ENCODE measurements at places on chromosomes 3 and 15. TPM values are rescaled to one million over a fixed set of nuclear protein-coding genes. Genes with fewer than 3 reads are reported as not detected.

Gene PLS1
- total RNA-seq, result 24.0 TPM

Gene FSD2
- total RNA-seq, result not detected

Gene TMEM207
- not detected for total RNA-seq

Gene ANKUB1
- 6.7 TPM for total RNA-seq

Gene RAD18
- 23.6 TPM for total RNA-seq

Gene PPIB
- total RNA-seq, result 721 TPM

Gene CPN2
- total RNA-seq, result not detected

Gene GOLGA6A
- total RNA-seq, result 0.14 TPM

Gene DNAH1
- 21.5 TPM for total RNA-seq

Gene THRB
- total RNA-seq, result 23.5 TPM

DNA sequence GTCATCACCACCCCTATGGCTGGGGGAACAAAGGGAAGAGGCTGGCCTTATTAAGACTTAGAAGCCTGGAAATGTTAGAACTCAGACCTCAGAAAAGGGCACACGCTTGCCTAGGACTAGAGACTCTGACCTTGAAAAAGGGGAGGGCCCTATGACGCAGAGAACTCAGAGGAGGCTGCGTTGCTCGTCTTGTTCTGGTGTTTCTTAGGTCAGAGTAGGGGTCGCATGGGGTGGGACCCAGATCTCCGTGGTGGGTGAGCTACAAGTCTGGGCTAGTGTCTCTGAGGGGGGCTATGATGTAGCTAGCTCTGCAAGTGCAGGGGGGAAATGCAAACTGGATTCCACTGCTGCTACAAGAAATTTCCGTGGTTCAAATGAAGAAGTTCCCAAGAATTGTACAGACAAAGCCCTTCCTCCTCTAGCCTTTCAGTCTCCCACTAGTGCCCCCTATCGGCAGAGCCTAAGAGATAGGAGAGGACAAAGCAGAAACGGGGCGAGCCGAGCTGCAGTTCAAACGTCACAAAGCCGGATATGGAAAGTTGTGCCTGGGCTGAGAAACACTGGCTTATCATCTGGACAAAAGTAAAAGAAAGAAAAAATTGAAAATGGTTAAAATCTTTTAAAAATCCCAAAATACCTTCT, 392.9 kb upstream of the ROBO2 start:
- DNase-seq, result no peak
- no peaks in the 10 kb centered on the region for H3K36me3 ChIP-seq
- no peak overlapping the region for H3K27ac ChIP-seq
- no peak overlapping the region for H3K4me3 ChIP-seq

GRCh38 chr3:39208463-39209055, 16.2 kb upstream of the XIRP1 start:
- H3K4me1 ChIP-seq, result no peaks in the 10 kb centered on the region
- H3K27ac ChIP-seq, result no peak overlapping the region
- no peaks in the 10 kb centered on the region for H3K27me3 ChIP-seq
- no peak for DNase-seq

- no peak overlapping the region for H3K27ac ChIP-seq
- no peak overlapping the region for H3K4me3 ChIP-seq
- H3K4me1 ChIP-seq, result peaks cover 3% of the 10 kb centered on the region
- no peaks in the 10 kb centered on the region for H3K36me3 ChIP-seq
- H3K27me3 ChIP-seq, result no peaks in the 10 kb centered on the region
- no peak for DNase-seq
Observed at GRCh38 chr15:90685591-90686434, 31.3 kb upstream of the BLM start.

DNA sequence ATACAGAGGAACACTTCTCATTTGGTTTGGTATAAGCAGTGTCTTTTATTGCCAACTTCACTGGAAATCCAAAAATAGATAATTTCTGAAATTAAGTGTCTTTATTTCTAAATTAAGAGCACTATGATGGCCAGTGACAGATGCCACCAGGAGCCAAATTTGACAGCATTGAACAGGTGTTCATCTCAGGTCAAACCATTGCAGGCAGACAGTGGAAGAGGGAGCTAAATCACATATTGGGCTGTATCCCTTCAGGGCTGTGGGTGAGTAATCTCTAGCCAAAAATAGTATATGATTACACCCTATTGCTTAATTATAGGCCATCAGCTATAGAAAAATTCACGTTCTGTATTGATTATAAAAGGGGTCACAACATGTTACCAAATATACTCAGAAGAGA, 457.7 kb downstream of the NAALADL2 start:
- H3K4me3 ChIP-seq, result no peak overlapping the region
- no peak overlapping the region for H3K27ac ChIP-seq
- DNase-seq, result no peak
- no peaks in the 10 kb centered on the region for H3K36me3 ChIP-seq

GRCh38 chr15:52727815-52728214, 48.6 kb upstream of the ATOSA start:
- no peak for DNase-seq
- H3K36me3 ChIP-seq, result no peaks in the 10 kb centered on the region
- H3K27ac ChIP-seq, result no peak overlapping the region
- H3K27me3 ChIP-seq, result no peaks in the 10 kb centered on the region

- no peaks in the 10 kb centered on the region for H3K36me3 ChIP-seq
- no peaks in the 10 kb centered on the region for H3K27me3 ChIP-seq
- H3K4me3 ChIP-seq, result no peak overlapping the region
Observed at GRCh38 chr3:43001094-43001553, 22.0 kb downstream of the GASK1A start.

DNA sequence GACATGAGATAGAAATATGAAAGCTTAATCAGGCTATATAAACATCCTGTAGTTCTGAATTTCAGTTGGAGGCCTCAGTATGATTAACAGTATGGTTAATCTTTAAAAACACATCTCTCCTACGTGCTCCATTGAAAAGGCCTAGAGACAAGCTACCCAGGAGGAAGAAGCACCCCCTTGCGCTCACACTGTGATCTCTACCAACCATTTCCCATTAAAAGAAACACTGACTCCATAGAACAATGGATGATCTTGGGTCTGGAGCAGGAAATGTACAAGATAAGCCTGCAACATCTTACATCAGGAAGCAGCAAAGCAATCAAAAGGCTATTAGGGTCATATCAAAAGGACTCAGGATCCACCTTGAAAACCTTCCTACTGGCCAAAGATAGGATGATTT, 3.4 kb upstream of the EOGT start:
- peaks cover 1% of the 10 kb centered on the region for H3K36me3 ChIP-seq
- H3K4me3 ChIP-seq, result no peak overlapping the region
- H3K27ac ChIP-seq, result no peak overlapping the region

DNA sequence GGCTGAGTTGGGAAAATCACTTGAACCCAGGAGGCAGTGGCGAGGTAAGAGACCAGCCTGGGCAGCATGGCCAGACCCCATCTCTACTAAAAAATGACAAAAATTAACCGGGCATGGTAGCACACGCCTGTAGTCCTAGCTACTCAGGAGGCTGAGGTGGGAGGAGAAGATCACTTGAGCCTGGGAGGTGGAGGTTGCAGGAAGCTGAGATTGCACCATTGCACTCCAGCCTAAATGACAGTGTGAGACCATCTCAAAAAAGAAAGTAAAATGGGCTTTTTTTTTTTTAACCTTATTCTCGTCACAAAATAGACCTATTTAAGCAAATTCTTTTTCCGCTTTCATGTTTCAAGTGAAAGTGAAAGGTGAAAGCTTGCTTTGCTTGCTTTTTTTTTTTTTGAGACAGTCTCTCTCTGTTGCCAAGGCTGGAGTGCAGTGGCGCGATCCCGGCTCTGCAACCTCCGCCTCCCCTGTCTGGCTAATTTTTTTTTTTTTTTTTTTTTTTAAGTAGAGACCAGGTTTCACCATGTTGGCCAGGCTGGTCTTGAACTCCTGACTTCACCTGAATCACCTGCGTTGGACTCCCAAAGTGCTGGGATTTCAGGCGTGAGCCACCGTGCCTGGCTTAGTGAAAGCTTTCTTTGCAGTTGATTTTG, 3.6 kb downstream of the PDIA3 start:
- H3K4me1 ChIP-seq, result peaks cover 8% of the 10 kb centered on the region
- no peak overlapping the region for H3K4me3 ChIP-seq
- H3K27ac ChIP-seq, result no peak overlapping the region
- peaks cover 10% of the 10 kb centered on the region for H3K36me3 ChIP-seq
- DNase-seq, result no peak

- H3K27ac ChIP-seq, result no peak overlapping the region
- no peak overlapping the region for H3K4me3 ChIP-seq
- no peak for DNase-seq
- H3K36me3 ChIP-seq, result no peaks in the 10 kb centered on the region
Observed at GRCh38 chr15:62942428-62942827, 100.1 kb upstream of the TPM1 start.

DNA sequence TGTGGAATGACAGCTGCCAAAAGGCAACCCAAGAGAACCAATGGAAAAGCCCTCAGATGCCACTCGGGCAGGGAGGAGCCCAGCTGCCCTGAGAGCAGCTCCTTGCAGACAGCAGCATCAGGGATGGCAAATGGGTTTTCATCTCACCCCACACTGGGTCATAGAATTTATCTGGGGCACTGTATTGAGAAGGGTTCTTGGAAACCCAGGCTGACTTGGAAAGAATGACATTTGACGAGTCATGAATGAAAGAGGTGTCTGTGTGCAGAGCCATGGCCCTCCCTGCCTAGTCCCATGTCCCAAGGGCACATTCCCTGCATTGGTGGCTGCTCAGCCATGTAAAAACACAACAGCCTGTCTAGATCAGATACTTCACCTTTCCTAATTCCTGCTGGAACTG, 157.9 kb upstream of the BHLHE40 start:
- no peaks in the 10 kb centered on the region for H3K27me3 ChIP-seq
- no peak overlapping the region for H3K27ac ChIP-seq
- peaks cover 19% of the 10 kb centered on the region for H3K36me3 ChIP-seq
- H3K4me3 ChIP-seq, result no peak overlapping the region

DNA sequence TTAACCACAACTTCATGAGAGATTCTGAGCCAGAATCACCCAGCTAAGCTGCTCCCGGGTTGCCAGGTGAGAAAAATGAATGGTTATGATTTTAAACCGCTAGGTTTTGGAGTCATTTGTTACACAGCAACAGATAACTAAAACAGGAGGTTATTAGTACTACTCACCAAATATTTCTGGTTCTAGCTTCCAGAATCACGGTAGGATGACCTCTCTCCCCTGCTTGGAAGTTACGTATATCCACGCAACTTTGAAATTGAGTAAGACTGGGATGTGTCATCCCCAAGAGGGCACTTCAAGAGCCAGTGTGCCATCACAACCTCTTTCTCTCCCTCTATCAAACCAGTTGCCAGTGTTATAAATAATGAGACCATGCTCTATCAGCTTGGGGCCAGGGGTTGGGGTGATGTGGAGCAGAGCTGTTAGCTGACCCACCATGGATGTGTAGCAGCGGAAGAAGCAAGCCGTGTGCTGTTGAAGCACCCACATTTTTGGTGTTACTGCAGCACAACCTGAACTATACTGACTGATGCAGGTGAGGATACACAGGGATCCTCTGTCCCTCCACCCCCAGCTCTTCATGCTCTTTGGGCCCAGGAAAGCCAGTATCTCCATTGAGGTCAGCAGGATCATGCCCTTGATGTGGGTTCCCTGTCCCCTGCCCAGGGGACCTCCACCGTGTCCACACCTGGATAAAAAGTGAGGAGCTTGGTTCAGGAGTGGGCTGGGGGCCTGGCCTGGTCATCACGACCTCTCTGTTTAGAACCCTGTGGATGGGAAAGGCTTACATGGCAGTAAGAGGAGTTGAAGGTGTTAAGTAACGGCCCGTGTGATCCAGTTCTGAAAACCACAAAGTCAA, 19.4 kb upstream of the ALDH1A3 start:
- no peak overlapping the region for H3K4me3 ChIP-seq
- no peaks in the 10 kb centered on the region for H3K4me1 ChIP-seq
- no peaks in the 10 kb centered on the region for H3K36me3 ChIP-seq
- H3K27ac ChIP-seq, result no peak overlapping the region

DNA sequence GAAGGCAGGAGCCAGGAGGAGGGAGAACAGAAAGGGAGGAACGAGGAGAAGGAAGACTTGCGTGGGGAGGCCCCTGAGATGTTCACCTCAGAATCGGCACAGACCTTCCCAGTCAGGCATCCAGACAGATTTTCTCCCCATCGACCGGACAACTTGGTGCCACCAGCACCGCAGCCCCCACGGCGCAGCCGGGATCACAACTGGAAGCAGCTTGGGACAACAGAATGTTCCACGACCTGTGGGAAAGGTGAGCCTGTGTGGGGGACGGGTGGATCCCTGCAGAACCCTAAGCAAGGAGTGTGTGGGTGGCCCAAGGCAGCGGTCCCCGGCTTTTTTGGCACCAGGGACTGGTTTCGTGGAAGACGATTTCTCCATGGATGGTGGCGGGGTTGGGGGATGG, 72.6 kb upstream of the NR2E3 start:
- H3K27ac ChIP-seq, result no peak overlapping the region
- no peak overlapping the region for H3K4me3 ChIP-seq
- no peak for DNase-seq
- H3K4me1 ChIP-seq, result no peaks in the 10 kb centered on the region
- H3K36me3 ChIP-seq, result no peaks in the 10 kb centered on the region
- H3K27me3 ChIP-seq, result no peaks in the 10 kb centered on the region

- no peak overlapping the region for H3K4me3 ChIP-seq
- no peaks in the 10 kb centered on the region for H3K27me3 ChIP-seq
- H3K4me1 ChIP-seq, result no peaks in the 10 kb centered on the region
- H3K27ac ChIP-seq, result no peak overlapping the region
- no peaks in the 10 kb centered on the region for H3K36me3 ChIP-seq
Observed at GRCh38 chr3:31219131-31219843, 313.4 kb upstream of the STT3B start.

DNA sequence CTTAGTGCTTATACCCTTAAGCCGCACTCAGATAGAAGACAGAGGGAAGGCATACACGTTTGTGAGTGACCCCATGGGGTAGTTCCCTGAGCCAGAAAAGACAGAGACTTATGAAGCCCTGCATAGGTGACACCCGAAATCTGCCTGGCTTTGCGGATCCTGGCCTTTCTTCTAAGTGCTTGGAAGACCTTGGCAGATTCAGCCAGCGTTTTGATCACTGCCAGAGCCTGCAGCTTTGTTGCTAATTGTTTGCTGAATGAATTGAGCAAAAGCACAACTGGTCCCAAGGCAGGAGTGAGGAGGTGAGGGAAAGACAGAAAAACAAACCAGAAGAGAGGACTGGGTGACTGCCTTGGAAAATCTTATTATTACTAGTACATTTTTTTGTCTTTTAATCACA, 168.3 kb upstream of the ICE2 start:
- no peak overlapping the region for H3K4me3 ChIP-seq
- H3K4me1 ChIP-seq, result peaks cover 11% of the 10 kb centered on the region
- DNase-seq, result no peak
- H3K27me3 ChIP-seq, result no peaks in the 10 kb centered on the region

DNA sequence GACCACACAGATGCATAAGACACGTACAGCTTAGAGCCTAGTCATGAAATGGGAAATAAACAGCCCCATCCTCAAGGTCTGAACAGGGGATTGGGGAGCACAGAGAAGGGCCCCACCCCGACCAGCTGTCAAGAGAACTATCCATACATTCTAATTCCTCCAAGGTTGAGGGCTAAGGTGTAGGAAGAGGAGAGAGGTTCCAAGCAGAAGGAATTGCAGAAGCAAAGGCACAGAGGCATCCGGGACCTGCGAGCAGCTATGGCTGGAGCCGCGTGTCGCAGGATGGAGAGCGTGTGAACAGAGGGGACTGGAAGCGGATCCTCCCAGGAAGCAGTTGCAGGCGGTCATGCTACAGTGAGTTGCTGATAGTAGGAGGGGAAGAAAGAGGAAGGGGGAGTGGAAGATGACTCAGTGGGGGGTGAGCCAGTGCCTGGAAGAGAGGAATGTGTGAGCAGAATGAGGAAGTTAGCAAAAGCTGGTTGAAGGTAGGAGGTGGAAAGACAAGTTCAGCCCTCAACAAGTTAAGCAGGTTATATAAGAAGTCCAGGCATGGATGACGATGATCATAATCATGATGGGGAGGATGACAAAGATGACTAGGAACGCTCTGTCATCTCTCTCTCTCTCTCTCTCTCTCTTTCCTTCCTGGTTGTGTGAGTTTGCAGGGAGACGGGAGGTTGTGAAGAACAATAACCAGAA, 89.7 kb downstream of the LIPC start:
- no peaks in the 10 kb centered on the region for H3K27me3 ChIP-seq
- no peaks in the 10 kb centered on the region for H3K36me3 ChIP-seq
